Endothelial cell (in vitro differentiated cells): ENCODE measurements at places on chromosomes 2 and 18. TPM values are rescaled to one million over a fixed set of nuclear protein-coding genes. Genes with fewer than 3 reads are reported as not detected.

DNA sequence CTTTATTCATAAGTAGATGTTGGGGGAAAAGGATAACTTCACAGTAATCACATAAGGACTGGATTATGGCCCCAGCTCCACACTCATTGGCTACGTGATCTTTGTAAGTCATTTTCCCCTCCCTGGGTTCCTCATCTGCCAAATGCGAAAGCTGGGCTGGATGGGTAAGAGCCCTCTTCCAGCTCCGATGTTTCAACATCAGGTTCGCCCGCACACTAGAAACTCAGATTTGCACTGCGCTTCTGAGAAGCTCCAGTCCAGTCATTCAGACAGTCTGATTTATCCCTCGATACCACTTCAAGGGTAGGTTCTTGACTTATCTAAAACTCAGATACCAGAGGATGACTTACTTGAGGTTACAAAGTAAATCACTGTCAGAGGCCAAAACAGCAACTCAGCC, 31.0 kb upstream of the RMDN2 start:
- no peak for DNase-seq

GRCh38 chr2:62338111-62338510, 142.2 kb downstream of the B3GNT2 start:
- DNase-seq: no peak

GRCh38 chr2:190781604-190782198, 98.9 kb upstream of the GLS start:
- DNase-seq: peak; percentile 61

GRCh38 chr2:141226560-141226959, 904.3 kb downstream of the LRP1B start:
- DNase-seq: no peak

GRCh38 chr2:169066897-169067296, 2.5 kb upstream of the DHRS9 start:
- DNase-seq: no peak

GREB1L gene
- total RNA-seq: 105 TPM

IL36G gene
- not detected for total RNA-seq
